ENCODE measurements at places on chromosomes 4 and X.

- DNase-seq, result no peak
Observed at GRCh38 chr4:145760176-145760575, 80.2 kb downstream of the C4orf51 start.

DNA sequence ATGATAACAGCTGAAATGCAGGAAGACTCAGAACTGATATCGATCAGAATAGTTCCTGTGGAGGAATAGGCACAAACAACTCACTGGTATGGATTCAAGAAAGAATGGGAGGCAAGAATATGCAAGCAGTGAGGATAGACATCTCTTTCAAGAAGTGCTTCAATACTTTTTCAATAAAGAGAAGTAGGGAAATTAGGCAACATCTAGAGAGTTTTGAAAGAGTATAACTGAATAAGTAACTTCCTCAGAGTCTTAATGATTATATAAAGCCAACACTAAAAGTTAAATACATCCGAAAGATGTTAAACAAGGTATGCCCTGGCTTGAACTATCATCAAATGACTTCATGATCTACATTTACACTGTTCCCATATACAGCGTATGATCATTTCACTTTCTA, 1443.0 kb downstream of the PCDH7 start:
- DNase-seq, result no peak

GRCh38 chrX:108399418-108400165, 38.6 kb downstream of the COL4A6 start:
- no peak for DNase-seq

DNA sequence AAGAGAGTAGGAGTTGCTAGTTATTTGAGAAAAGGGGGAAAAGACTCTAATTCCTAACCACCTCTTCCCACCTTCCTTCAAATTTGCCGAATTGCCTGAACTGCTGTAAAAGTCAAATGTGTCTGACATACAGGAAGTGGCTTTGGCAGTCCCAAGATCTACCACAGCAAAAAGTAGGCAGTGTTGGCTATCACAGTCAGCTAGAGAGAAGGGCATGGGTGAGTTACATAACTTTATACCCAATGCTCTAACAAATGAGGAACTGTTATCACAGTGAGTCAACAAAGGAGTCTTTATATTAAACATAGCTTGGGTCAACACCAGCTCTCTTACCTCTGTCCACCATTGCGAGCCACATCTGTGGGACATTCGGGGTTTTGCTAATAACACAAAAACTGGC, 2.4 kb upstream of the MBNL3 start:
- DNase-seq, result no peak

GRCh38 chr4:82223715-82224114, 150.1 kb downstream of the HNRNPD start:
- no peak for DNase-seq

All from activated effector memory CD4-positive, alpha-beta T cell treated with Interleukin-2 at 50 U/mL for 16 hours (primary cell).